ENCODE measurements at places on chromosomes 2 and 18. TPM values are rescaled to one million over a fixed set of nuclear protein-coding genes. Genes with fewer than 3 reads are reported as not detected.

- peak; percentile 83 for DNase-seq
These were observed 157.5 kb upstream of the SESTD1 start for GRCh38 chr2:179422037-179422643.

- DNase-seq, result no peak
These were observed 35.0 kb downstream of the RHOB start for GRCh38 chr2:20481798-20482405.

TNFRSF11A gene
- 2.7 TPM for total RNA-seq

GRCh38 chr2:151716721-151717120, 17.6 kb downstream of the NEB start:
- no peak for DNase-seq

DNA sequence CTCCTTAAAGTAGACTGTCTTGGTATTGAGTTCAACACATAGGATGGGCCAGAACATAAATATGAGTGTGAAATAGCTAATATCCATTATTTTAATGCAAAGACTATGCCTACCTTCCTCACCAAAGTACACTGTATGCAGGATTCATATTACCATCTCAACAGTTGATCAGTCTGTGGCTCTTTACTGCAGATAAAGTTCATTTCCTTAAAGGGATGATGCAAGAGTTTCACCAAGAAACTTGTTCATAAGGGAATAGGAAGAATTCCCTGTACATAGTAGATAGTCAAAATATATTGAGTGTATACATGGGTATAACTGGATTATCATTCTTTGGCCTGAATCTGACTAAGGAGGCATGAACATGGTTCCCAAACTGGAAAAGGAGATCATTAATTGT, 35.0 kb downstream of the MARS2 start:
- no peak for DNase-seq

LHCGR gene
- 12.4 TPM for total RNA-seq

DNA sequence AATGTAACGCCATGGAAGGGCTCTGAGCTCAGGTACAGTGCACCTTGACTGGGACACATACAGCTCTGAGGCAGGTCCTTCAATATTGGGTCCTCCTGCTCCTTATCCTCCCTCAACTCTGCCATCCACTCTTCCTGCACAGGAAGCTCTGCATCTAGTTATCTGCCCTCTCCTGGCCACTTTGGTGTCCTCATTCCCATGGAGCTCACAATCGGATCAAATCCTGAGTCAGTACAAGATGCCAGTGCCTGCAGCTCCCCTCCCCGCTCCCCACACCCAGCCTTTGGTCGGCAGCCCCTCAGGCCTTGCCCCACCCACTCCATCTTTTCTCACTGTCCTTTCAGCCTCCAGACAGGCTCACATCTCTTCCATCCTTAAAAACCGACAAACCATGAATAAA, 58.0 kb downstream of the LRRFIP1 start:
- DNase-seq, result no peak

GRCh38 chr2:119741868-119742267, 17.9 kb upstream of the PTPN4 start:
- DNase-seq, result no peak

GRCh38 chr2:149420053-149420963, 89.9 kb downstream of the LYPD6 start:
- DNase-seq, result no peak

DNA sequence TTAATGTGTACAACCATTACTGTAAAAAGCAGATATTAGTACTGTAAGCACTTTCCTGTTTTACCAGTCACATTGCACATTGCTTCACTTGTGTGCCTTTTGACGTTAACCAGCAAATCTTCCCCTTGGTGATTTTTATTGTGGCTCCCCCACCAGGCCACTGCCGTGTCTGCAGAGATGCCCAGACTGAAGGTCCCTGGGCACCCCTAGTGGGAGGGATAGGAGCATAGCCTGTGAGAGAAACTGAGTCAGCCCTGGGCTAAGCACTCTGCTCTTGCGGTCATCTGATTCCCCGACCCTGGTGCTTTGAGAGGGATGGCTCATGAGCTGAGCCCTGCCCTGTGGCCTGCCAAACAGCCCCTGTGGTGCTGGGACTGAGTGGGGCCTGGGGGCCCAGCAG, 73.4 kb downstream of the INPP4A start:
- no peak for DNase-seq

ARHGAP28 gene
- total RNA-seq, result 9.7 TPM

DNA sequence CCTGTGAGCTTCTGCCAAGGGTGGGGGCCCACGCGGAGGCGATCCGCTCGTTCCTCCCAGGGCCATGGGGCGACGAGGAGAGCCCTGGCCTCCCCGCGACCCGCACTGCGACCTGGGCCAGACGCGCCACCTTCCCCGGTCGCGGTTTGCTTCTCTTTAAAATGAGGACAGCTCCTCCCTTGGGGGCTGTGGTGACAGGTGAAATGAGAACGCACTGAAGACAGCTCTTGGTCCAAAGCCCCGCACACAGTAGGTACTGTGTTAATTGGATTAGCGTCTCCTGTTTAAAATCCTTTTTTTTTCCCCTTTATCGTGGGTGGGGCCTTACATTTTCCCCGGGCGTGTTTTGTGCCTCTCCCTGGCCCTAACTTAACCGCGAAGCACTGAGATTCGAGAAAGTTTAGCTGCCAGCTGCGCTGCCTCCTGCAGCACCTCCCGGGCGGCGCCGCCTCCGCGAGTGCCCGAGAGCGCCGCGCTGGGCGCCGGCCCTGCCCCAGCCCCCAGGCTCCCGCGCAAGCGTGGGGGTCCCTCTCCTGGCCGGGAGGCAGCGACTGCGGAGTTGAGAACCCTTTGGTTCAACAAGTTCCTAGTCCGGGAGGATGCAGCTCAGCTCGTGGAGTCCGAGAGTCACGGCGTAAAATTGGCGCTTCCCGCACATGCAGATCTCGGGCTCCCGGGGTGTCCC, 1.1 kb downstream of the HPCAL1 start:
- DNase-seq, result peak; percentile 71

ERMN gene
- total RNA-seq, result 4.6 TPM

DNA sequence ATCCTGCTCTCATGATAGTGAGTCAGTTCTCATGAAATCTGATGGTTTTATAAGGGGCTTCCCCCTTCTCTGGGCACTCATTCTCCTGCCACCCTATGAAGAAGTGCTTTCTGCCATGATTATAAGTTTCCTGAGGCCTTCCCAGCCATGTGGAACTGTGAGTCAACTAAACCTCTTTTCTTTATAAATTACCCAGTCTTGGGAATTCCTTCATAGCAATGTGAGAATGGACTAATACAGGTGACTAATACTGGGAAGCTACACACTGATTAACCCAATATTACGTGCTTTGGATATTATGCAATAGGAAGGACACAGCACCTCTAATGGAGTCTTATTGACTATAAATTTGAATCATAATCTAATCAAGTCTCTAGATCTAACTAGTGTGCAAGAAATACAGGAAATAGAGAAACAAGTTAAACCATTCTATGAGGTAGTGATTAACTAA, 107.2 kb upstream of the ETAA1 start:
- no peak for DNase-seq

GRCh38 chr18:33231474-33232317, 208.8 kb downstream of the CCDC178 start:
- DNase-seq, result peak; percentile 83

LIPG gene
- total RNA-seq, result 5.8 TPM

DNA sequence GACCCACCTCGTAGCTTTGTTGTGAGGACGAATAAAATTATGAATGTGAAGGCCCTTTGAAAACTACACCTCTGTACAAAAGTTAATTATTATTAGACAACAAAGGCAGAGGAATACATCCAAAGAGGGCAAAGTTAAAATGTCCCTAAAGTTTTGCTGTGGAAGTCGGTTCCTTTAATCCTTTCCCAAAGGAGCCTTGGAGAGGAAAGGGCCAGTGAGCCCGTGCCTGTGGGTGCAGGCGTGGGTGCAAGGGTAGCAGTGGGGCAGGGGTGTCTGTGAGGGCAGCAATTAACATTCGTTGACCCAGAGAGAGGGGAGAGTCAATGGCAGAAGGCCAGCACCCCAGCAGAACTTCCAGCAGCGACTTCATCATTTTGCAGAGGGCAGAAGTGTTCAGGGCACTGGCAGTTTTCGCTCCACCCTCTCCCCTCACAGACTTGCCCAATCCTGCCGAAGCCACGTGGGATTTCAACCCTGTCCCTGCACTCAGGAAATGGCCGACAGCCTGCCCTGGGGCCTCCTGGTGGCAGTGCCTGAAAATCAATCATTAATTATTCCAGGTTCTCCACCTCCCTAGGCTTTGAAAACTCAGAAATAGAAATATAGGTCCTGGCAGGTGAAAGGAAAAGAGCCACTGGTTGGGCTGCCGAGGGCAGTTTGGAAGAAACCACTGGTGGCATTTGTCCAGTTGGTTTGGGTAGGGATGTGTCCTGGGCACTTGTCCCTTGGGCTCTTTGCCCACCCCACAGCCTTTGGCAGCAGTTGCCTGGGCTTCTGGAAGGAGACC, 4.2 kb upstream of the PAX8 start:
- no peak for DNase-seq

- DNase-seq, result no peak
These were observed 10.2 kb downstream of the ARID5A start for GRCh38 chr2:96546797-96547196.

DNA sequence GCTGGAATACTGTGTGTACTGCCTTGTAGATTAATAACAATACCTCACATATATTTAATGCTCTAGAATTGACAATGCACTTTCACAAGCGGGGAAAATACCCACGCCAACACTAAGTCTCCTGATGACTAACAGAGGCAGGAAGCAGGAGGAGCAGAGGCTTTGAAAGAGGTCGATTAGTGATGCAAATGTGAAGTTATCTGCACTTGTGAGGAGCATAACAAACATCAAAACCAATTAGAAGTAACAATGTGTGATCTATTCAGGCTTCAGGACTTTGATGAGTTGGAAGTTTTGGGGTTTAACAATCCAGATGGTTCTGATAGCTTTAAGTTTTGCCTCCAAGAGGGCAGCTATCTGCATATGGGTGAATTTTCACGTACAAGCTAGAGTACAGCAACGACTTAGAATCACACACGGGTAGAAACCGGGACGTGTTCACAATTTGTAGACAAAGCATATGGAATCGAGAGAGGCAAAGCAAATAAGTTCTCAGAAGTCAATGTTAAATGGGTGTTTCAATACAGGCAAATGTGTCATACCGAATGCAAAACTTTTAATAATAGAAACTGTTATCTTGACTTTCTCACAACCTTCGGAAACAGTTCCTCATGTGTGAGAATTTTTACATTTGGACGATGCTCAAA, 114.5 kb downstream of the METTL8 start:
- DNase-seq, result no peak

SERPINB7 gene
- total RNA-seq, result 0.53 TPM

NYAP2 gene
- 0.22 TPM for total RNA-seq

- no peak for DNase-seq
These were observed 32.1 kb upstream of the ZNF638 start for GRCh38 chr2:71299507-71299906.

- DNase-seq, result no peak
These were observed 70.6 kb downstream of the DAW1 start for GRCh38 chr2:227942021-227942420.

OBSL1 gene
- 85.2 TPM for total RNA-seq

LAPTM4A gene
- 253 TPM for total RNA-seq

RFX8 gene
- total RNA-seq, result 6.5 TPM

DNA sequence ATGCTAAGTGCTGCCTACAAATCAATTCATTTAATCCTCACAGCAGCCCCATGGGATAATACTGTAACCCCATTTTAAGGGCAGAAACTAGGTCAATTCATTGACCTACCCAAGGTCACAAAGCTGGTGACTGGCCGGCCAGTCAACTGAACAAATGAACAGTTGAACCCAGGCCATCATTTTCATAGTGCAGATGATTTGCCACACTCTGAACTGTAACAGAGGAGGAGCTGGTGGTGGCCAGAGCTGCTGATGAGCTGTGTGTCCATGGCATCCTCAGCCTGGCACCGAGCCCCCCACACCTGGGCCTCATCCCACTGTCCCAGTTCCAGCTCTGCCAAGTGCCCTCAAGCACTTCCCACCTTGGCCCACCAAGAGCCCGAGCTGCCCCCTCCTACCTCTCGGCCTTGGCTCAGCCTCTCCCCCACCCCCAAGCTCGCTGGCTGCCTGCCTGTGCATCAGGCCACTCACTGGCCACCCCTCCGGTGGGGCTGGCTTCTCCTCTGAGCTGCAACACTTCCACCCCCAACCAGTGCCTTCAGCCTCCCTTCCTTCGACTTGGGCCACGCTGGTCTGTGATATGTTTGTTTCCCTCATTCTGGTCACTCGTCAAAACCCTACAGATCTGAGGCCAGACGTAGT, 58.4 kb downstream of the ATOH8 start:
- no peak for DNase-seq

FTCDNL1 gene
- 2.3 TPM for total RNA-seq

- no peak for DNase-seq
These were observed 291.5 kb downstream of the SOX11 start for GRCh38 chr2:5983511-5984272.

DNA sequence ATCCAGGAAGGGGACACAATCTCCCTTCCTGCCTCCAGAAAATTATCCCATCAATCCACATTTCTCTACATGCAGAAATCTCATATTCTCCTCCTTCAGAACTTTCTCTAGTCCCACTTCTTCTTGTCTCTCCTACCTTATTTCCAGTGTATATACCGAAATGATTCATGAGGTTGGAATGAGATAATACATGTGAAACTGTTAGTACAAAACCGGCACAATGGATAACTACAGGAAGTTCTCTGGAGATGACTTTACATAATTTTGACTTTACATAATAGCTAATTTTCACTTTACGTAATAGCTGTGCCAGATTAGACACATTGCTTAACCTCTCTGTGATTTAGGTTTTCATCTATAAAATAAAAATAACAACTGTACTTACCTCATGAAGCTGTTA, 801.3 kb downstream of the ERBB4 start:
- no peak for DNase-seq

GRCh38 chr2:217017456-217018252, 157.8 kb upstream of the TNP1 start:
- no peak for DNase-seq

INHBB gene
- total RNA-seq, result 37.4 TPM

KIAA2012 gene
- not detected for total RNA-seq

PCARE gene
- total RNA-seq, result 0.53 TPM

CYP27C1 gene
- 0.31 TPM for total RNA-seq

GRCh38 chr2:74524005-74524404, 2.0 kb downstream of the DQX1 start:
- no peak for DNase-seq

- no peak for DNase-seq
These were observed 49.2 kb downstream of the DIPK1C start for GRCh38 chr18:74407888-74408287.

DNA sequence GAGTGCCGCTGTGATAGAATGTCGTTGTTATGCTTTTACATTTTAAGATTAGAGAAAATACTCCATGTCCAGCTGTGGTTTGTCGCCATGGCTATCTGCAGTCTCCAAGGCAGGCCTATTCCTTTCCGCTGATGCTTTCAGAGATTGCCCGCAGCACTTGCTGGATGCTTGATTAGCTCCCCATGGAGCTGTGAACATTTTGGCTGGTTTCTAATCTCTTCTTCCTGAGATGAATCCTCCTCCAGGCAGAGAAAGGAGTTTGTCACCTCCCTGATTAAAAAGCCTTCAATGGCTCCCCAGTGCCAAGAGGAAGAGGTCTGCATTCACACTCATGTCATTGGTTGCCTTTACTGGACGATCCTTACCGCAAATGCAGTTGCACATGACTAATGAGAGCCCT, 32.6 kb upstream of the LPIN1 start:
- no peak for DNase-seq

GRCh38 chr2:45458909-45459563, 152.0 kb downstream of the SRBD1 start:
- no peak for DNase-seq
